ENCODE measurements at places on chromosomes 4 and X.

- DNase-seq: no peak
Observed at GRCh38 chr4:185213877-185214276, 4.5 kb downstream of the SNX25 start.

GRCh38 chr4:138037696-138038095, 204.5 kb downstream of the SLC7A11 start:
- DNase-seq: no peak

- no peak for DNase-seq
Observed at GRCh38 chr4:40586729-40587128, 42.9 kb downstream of the RBM47 start.

DNA sequence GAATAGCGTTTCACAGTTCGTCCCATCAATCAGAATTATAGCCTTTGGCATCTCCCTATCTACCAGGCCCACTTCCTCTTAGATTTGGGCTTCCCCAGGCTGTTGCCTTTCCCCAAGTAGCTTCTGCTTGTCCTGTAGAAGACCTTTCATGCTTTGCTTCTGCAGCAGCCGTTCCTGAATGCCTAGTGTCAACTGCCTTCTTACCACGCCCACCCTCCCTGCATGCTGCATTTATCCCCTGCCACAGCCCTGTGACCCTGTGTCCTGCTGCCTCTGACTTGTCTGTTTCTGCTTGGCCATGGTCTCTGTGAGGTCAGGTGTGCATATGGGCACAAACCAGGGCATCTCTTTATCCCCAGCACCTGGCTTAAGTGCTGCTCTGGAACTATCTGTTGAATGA, 56.3 kb downstream of the HTT start:
- DNase-seq: no peak

DNA sequence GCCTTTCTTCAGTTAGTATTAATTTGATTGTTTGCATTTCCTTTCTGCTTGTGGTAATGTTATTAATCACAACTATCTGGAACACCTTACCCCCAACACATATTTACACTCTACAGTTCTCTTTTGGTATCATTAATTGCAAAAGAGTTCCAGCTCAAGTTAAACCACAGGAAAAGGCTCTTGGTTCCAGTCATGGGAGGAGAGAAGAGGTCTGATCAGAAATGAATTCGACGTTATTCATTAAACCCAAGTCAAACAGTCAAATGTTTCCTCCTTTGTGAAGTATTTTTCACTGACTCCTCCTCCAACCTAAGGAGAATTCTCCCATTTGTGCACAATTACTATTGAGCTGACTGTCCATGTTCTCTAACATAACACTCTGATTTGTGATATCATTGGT, 91.4 kb downstream of the SLC39A8 start:
- no peak for DNase-seq

DNA sequence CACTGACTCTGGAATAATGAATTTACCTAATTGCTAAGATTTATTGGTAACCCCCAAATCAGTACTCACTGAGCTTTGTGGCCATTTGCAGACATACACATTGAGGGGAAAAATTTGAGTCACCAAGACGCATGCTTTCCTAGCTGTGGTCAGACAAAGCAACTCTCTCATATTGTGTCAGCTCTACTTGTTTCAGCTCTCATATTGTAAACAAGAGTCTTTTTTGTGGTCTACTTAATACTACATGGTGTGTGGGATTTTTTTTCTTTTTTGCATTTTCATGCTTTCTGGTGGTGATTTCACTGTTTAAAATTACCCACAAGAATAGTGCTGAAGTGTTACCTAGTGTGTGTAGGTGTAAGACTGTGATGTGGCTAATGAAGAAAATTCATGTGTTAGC, 428.2 kb upstream of the GALNT7 start:
- DNase-seq: no peak

DNA sequence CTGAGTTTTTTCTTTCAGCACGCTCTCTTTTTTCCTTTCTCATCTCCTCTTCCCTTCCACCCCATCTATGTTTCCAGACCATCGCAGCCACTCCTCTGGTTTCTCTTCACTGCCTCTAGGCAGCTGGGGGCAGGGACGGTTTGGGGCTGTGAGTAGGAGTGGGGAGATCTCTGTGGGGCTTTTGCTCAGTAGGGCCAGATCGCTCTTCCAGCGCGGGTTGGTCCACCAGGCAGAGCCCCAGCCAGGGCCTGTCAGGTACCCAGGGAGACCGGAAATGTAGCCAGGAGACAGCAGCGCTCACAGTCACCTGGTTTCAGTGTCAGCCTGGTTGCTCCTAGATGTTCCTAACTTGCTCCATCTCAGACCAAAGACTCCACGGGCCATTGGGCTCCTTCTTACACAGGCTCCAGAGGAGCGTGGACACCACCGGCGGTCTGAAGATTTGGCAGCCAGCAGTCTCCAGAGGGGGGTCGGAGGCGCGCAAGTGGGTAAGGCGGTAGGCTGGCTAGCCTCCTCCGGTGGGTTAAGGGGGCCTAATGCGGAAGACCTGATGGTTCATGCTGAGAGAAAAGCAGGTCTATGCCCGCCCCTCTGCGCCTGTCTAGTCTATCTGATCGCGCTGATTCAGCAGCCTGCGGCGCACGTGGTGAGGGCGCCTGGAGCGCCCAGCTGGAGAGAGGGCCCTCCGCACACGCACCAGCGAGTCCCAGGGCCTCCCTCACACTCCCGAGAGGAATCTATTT, 1.8 kb downstream of the FGF5 start:
- no peak for DNase-seq

DNA sequence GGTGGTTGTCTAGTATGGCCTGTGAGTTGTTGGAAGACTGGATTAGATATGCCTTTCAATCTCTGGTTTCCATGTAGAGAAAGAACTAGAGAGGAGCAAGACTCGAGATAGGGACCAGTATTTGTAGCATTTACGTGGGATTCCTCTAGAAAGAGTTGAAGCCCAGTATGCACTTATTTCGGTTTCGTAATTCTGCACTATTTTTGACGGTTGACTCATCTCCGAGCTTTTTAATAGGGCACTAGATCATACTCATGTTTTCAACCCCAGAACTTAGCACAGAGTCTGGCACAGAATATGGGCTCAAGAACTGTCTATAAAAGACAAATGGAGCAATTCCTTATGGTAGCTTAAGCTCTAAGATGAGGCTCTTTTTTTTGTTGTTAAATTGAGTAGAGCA, 15.7 kb downstream of the HELT start:
- DNase-seq: no peak

DNA sequence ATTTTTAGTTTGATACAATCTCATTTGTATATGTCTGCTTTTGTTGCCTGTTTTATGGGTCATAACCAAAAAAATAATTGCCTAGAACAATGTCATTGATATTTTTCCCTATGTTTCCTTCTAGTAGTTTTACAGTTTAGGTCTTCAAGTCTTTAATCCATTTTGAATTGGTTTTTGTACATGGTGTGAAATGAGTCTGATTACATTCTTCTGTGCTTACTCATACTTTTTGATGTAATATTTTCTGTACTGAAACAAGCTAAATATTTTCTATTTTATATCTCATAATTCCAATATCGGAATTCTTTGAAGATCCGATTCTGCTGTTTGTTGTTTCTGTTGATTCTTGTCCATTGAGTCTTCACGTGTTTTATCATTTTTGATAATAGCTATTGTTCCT, 10.6 kb downstream of the TMEM156 start:
- DNase-seq: no peak

GRCh38 chr4:13536607-13537006, 7.7 kb downstream of the NKX3-2 start:
- no peak for DNase-seq
